ENCODE measurements at places on chromosomes 6 and 20. TPM values are rescaled to one million over a fixed set of nuclear protein-coding genes. Genes with fewer than 3 reads are reported as not detected.

The AURKA gene
- 9.9 TPM for total RNA-seq

The GMDS gene
- 8.0 TPM for total RNA-seq

The C6orf163 gene
- total RNA-seq = 1.3 TPM

The SYTL3 gene
- total RNA-seq = 1.3 TPM

The SEMG1 gene
- not detected for total RNA-seq

The RGL2 gene
- 26.8 TPM for total RNA-seq

The RFX6 gene
- not detected for total RNA-seq

The ROS1 gene
- under 0.01 TPM for total RNA-seq

The ENPP5 gene
- total RNA-seq = 0.65 TPM

The GRIK2 gene
- 1.5 TPM for total RNA-seq

The TMEM244 gene
- total RNA-seq = not detected

The GLP1R gene
- total RNA-seq = not detected

The LST1 gene
- total RNA-seq = not detected

The CCN6 gene
- total RNA-seq = not detected

The SNRPB gene
- 87.1 TPM for total RNA-seq

The NKAPL gene
- total RNA-seq = 0.73 TPM

The EFCAB8 gene
- total RNA-seq = under 0.01 TPM

The CENPQ gene
- total RNA-seq = 3.3 TPM

The CLIC5 gene
- 0.16 TPM for total RNA-seq

The SOX4 gene
- 9.6 TPM for total RNA-seq

The MYBL2 gene
- 3.7 TPM for total RNA-seq

The C20orf144 gene
- 0.36 TPM for total RNA-seq

The TREML2 gene
- not detected for total RNA-seq

The CD40 gene
- total RNA-seq = 10.5 TPM

The GTSF1L gene
- total RNA-seq = not detected

The TGM2 gene
- 26.8 TPM for total RNA-seq

The C6orf15 gene
- not detected for total RNA-seq

The FILIP1 gene
- total RNA-seq = 2.9 TPM

The PSORS1C2 gene
- not detected for total RNA-seq

The CST4 gene
- not detected for total RNA-seq

The CRYBG1 gene
- 40.4 TPM for total RNA-seq

The F13A1 gene
- total RNA-seq = 0.12 TPM

The UNC5CL gene
- total RNA-seq = 0.12 TPM

The DLL1 gene
- 0.32 TPM for total RNA-seq

The OTOR gene
- not detected for total RNA-seq

The DNAH8 gene
- total RNA-seq = not detected

The CYP21A2 gene
- not detected for total RNA-seq

The PPIL6 gene
- total RNA-seq = 2.1 TPM

The C20orf141 gene
- total RNA-seq = not detected

The CDSN gene
- total RNA-seq = not detected

The PNLDC1 gene
- 0.81 TPM for total RNA-seq

The DACT2 gene
- total RNA-seq = not detected

The VWA7 gene
- 0.97 TPM for total RNA-seq

The LIME1 gene
- total RNA-seq = 4.5 TPM

The TRIM15 gene
- total RNA-seq = not detected

The NOTCH4 gene
- total RNA-seq = 0.12 TPM

The TFAP2D gene
- total RNA-seq = not detected

The RAD21L1 gene
- total RNA-seq = not detected

The FAXC gene
- 0.81 TPM for total RNA-seq

The XKR7 gene
- total RNA-seq = not detected

The TAGAP gene
- not detected for total RNA-seq

The FAM83C gene
- total RNA-seq = under 0.01 TPM

Measured in hair follicle dermal papilla cell (primary cell).